ENCODE measurements at places on chromosomes 5 and 9. TPM values are rescaled to one million over a fixed set of nuclear protein-coding genes. Genes with fewer than 3 reads are reported as not detected.
A peak's percentile ranks its signal among the peaks of the same experiment; 100 is the strongest.

- H3K36me3 ChIP-seq = no peaks in the 10 kb centered on the region
- no peak within 1 kb of the TSS for H3K27ac ChIP-seq
- H3K27me3 ChIP-seq = no peaks in the 10 kb centered on the region
Observed at GRCh38 chr9:29213417-29214153, 1640.3 kb upstream of the C9orf72 start.

DNA sequence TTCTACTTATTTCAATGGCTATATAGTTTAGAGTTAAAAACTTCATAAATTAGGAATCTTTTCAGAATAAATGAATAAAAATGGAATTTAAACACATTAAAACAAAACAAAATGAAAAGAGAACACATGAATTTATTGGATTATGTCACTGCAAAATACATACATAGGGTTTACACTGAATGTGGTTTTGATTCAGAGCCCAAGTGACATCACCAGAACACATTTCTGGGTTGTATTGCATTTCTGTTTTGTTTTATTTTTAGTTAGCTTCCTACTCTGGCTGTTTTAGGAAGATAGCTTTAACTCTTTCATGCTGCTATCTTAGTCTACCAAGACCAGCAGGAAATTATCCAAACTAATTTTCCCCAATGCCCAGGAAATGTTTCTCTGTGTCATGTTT, 1935.0 kb downstream of the EFNA5 start:
- no peak overlapping the region for H3K27ac ChIP-seq
- H3K36me3 ChIP-seq = no peaks in the 10 kb centered on the region
- no peak overlapping the region for H3K4me3 ChIP-seq
- H3K27me3 ChIP-seq = no peaks in the 10 kb centered on the region
- DNase-seq = no peak

GRCh38 chr5:111144352-111144930, 52.3 kb downstream of the WDR36 start:
- no peaks in the 10 kb centered on the region for H3K36me3 ChIP-seq
- DNase-seq = no peak
- H3K4me1 ChIP-seq = peaks cover 13% of the 10 kb centered on the region
- H3K4me3 ChIP-seq = no peak overlapping the region
- no peak overlapping the region for H3K27ac ChIP-seq

DNA sequence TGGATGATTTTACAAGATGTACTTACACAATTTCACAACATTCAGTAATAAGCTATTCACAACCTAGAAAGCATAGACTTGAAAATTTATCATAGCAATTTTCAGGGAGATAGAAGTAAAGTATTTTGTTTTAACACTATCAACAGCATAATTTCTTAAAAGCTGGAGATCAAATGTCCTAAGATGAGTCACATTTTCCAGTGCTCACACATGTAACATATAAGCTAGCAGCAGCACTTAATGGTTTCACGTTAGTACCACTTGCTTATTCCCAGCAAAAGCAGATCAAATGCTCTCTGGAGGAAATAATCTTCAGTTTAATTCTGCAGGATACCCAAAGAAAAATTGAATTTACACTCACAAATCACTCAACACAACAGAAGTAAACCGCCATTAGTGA, 6.5 kb downstream of the OR13C8 start:
- no peaks in the 10 kb centered on the region for H3K36me3 ChIP-seq
- no peak overlapping the region for H3K27ac ChIP-seq
- DNase-seq = no peak
- no peaks in the 10 kb centered on the region for H3K27me3 ChIP-seq

GRCh38 chr5:67377631-67378030, 181.0 kb upstream of the CD180 start:
- H3K27me3 ChIP-seq = no peaks in the 10 kb centered on the region
- no peak overlapping the region for H3K4me3 ChIP-seq
- no peak for DNase-seq
- H3K4me1 ChIP-seq = no peaks in the 10 kb centered on the region
- H3K36me3 ChIP-seq = no peaks in the 10 kb centered on the region

- H3K27me3 ChIP-seq = no peaks in the 10 kb centered on the region
- H3K4me1 ChIP-seq = no peaks in the 10 kb centered on the region
- no peak overlapping the region for H3K4me3 ChIP-seq
Observed at GRCh38 chr9:38287420-38287985, 105.0 kb upstream of the ALDH1B1 start.

DNA sequence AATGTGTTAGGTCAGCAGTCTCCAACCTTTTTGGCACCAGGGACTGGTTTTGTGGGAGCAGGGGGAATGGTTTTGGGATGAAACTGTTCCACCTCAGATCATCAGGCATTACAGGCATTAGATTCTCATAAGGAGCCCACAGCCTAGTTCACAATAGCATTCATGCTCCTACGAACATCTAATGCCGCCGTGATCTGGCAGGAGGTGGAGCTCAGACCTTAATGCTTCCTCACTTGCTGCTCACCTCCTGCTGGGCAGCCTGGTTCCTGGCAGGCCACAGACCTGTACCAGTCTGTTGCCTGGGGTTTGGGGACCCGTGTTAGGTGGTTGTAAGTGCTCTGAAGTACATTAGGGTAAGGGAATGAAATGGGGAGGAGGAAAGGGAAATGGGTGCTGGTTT, 9.7 kb upstream of the CTNNA1 start:
- DNase-seq = no peak
- H3K4me1 ChIP-seq = peaks cover 14% of the 10 kb centered on the region
- no peak overlapping the region for H3K4me3 ChIP-seq
- H3K36me3 ChIP-seq = no peaks in the 10 kb centered on the region
- H3K27me3 ChIP-seq = no peaks in the 10 kb centered on the region

DNA sequence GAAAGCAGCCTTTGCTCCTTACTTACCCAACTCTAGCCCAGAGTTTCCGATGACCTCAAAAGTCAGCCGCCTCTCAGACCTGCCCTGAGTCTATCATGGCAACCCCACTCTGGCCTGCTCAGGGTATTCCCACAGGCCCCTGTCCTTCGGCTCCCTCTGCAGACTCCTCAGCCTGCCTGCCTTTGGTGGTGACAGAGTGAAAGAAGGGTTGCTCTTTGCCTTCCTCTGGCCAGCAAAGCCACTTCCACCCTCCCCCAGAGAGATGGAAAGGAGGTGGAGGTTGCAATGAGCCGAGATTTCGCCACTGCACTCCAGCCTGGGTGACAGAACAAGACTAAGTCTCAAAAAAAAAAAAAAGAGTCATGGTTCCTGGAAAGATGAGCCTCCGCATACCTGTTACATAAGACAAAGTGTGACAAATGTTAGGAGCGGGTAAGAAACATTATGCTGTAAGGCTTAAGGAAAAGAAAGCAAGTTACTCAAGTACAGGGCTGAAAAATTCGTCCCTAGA, 2.3 kb upstream of the SMIM33 start:
- H3K4me1 ChIP-seq = no peaks in the 10 kb centered on the region
- no peaks in the 10 kb centered on the region for H3K27me3 ChIP-seq
- no peak for DNase-seq
- H3K27ac ChIP-seq = no peak overlapping the region

- H3K4me1 ChIP-seq = no peaks in the 10 kb centered on the region
- H3K4me3 ChIP-seq = no peak overlapping the region
- H3K27ac ChIP-seq = no peak overlapping the region
- H3K36me3 ChIP-seq = no peaks in the 10 kb centered on the region
Observed at GRCh38 chr9:131685753-131686706, 53.8 kb downstream of the RAPGEF1 start.

DNA sequence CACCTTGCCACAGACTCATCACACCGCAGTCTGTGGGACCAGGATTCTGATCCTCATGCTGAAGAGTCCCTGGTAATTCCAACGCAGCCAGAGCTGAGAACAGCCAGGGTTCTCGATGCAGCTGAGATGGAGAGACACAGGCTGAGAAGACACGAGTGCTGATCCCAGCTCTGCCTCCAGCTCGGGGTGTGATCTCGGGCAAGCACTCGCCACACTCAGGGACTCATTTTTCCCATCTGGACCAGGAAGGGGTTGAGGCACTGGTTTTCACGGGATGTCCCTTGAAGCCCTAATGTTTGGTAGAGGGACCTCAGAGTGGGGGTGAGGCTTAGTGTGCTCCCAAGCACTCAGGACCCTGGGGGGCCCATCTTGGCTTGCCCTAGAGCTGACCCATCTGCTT, 200.4 kb downstream of the CDK5RAP2 start:
- H3K27me3 ChIP-seq = no peaks in the 10 kb centered on the region
- peaks cover 8% of the 10 kb centered on the region for H3K4me1 ChIP-seq
- no peak overlapping the region for H3K27ac ChIP-seq
- H3K4me3 ChIP-seq = no peak overlapping the region
- no peak for DNase-seq

GRCh38 chr9:79945495-79945894, 373.7 kb downstream of the TLE4 start:
- H3K27ac ChIP-seq = no peak overlapping the region
- H3K36me3 ChIP-seq = no peaks in the 10 kb centered on the region
- no peaks in the 10 kb centered on the region for H3K27me3 ChIP-seq
- no peak for DNase-seq
- no peak overlapping the region for H3K4me3 ChIP-seq
- H3K4me1 ChIP-seq = no peaks in the 10 kb centered on the region

GRCh38 chr5:109866051-109866450, 176.3 kb downstream of the MAN2A1 start:
- H3K27me3 ChIP-seq = no peaks in the 10 kb centered on the region
- peaks cover 52% of the 10 kb centered on the region for H3K36me3 ChIP-seq
- H3K27ac ChIP-seq = peak overlapping the region; percentile 83
- peak; percentile 64 for DNase-seq

- no peak overlapping the region for H3K27ac ChIP-seq
- H3K27me3 ChIP-seq = peaks cover 24% of the 10 kb centered on the region
- H3K4me3 ChIP-seq = no peak overlapping the region
- H3K36me3 ChIP-seq = no peaks in the 10 kb centered on the region
Observed at GRCh38 chr5:6457592-6457991, 8.9 kb downstream of the UBE2QL1 start.

DNA sequence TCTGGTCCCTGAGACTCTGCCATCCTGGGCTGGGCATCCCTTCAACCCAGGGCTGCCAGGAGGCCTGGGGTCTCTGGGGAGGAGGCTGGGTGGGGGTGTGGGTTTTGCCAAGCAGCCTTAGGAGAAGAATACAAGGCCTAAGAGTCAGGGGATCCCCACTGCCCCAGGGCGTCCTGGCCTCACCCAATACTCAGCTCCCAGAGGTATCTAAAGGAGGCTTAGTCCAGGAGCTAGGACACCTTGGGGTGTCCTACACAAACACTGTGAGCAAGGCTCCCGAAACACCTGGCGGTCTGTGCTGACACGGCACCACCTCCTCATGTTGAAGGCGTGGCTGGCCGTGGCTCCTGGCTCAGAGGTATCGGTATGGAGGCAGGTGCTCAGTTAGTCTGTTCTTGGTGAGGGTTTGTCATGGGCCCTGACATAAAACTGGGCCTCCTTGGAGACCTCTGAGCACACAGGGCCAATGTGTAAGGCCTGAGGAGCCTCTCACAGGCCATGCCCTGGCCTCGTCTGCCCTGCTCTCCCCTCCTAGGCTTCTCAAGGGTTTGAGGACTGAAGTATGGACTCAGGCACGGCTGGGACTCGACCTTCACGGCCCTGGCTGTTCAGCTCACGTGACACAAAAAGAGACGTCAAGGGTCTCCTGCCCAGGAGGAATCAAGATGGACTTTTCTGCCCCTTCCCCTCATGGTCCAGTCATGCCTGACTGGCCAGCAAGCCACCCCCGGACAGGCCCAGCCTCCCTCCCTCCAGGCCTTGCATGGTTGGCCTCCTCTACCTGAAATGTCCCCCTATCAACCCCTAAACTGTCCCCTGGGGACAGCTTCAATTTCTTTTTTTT, 277.3 kb downstream of the FSTL4 start:
- no peaks in the 10 kb centered on the region for H3K4me1 ChIP-seq
- H3K36me3 ChIP-seq = no peaks in the 10 kb centered on the region
- H3K4me3 ChIP-seq = no peak overlapping the region
- no peak overlapping the region for H3K27ac ChIP-seq
- peaks cover 8% of the 10 kb centered on the region for H3K27me3 ChIP-seq
- no peak for DNase-seq

GRCh38 chr5:34648840-34649158, 7.3 kb upstream of the RAI14 start:
- no peaks in the 10 kb centered on the region for H3K36me3 ChIP-seq
- no peak overlapping the region for H3K27ac ChIP-seq
- DNase-seq = no peak
- H3K4me3 ChIP-seq = no peak overlapping the region
- no peaks in the 10 kb centered on the region for H3K27me3 ChIP-seq

GRCh38 chr9:38227061-38227540, 158.1 kb upstream of the SHB start:
- H3K36me3 ChIP-seq = no peaks in the 10 kb centered on the region
- peaks cover 14% of the 10 kb centered on the region for H3K4me1 ChIP-seq
- H3K27me3 ChIP-seq = no peaks in the 10 kb centered on the region
- peak overlapping the region; percentile 10 for H3K4me3 ChIP-seq
- DNase-seq = peak; percentile 91

GRCh38 chr5:40679148-40679912, 385 bp upstream of the PTGER4 start:
- no peaks in the 10 kb centered on the region for H3K27me3 ChIP-seq
- peak overlapping the region; percentile 95 for H3K27ac ChIP-seq
- DNase-seq = peak; percentile 92

DNA sequence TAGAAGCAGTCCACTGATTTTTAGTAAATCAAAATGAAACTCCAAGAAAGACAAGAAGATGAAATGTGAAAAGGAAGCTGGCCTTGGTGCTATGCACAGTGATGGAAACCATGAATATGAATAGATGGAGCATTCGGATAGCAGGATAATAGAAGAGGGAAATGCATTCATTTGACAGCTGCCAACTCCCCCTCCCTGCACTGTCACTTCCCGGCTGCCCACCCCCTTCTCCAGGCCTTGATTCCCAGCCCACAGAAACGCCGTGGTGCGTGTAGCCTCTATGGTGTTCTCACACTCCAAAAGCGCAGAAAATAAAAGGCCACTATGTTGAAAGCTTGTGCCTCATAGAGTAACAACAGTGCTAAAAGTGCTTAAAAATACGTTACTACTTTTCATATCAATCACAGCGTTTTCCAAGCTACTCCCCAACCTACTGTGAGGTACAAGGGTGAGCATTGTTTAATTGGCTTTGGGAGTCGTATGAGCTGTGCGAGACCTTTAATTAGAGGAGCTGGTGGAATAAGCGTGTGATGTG, 26.1 kb upstream of the IFNK start:
- H3K27me3 ChIP-seq = no peaks in the 10 kb centered on the region
- H3K27ac ChIP-seq = no peak overlapping the region
- H3K36me3 ChIP-seq = no peaks in the 10 kb centered on the region
- DNase-seq = no peak
- no peaks in the 10 kb centered on the region for H3K4me1 ChIP-seq

- DNase-seq = no peak
- no peaks in the 10 kb centered on the region for H3K36me3 ChIP-seq
- H3K27ac ChIP-seq = no peak overlapping the region
Observed at GRCh38 chr9:14981291-14981950, 71.2 kb upstream of the FREM1 start.

DNA sequence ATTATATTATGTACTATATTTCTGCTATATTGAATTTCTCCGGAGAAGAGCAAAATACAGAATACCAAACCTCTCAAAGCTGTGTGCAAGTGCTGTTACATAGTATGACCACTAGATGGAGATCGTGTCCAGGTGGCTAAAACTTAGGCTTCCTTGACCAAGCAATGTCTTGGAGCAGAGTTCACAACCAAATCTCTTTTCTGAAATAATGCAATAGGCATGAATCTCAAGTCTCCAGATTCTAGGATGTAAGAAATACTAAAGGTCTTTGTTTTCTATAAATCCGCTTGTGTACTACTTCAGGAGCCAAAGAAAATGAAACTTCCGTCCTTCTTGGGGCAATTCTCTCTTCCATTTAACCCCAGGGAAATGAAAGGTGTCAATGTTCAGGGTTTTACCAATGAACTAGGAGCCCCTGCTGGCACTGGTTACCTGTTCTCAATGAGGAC, 181.5 kb upstream of the RAI14 start:
- no peaks in the 10 kb centered on the region for H3K27me3 ChIP-seq
- no peaks in the 10 kb centered on the region for H3K36me3 ChIP-seq
- H3K4me1 ChIP-seq = no peaks in the 10 kb centered on the region
- H3K4me3 ChIP-seq = no peak overlapping the region
- no peak overlapping the region for H3K27ac ChIP-seq
- no peak for DNase-seq

Gene PCDHB8
- total RNA-seq = 0.75 TPM

Gene PIP5KL1
- 18.4 TPM for total RNA-seq

Gene KIF12
- 0.85 TPM for total RNA-seq

Gene WDR5
- 26.7 TPM for total RNA-seq

Data from SJSA1 (cell line).